ENCODE measurements at places on chromosomes 13 and 19.

GRCh38 chr19:47228168-47228936 is 2.6 kb downstream of the BBC3 start:
- no peak for DNase-seq

DNA sequence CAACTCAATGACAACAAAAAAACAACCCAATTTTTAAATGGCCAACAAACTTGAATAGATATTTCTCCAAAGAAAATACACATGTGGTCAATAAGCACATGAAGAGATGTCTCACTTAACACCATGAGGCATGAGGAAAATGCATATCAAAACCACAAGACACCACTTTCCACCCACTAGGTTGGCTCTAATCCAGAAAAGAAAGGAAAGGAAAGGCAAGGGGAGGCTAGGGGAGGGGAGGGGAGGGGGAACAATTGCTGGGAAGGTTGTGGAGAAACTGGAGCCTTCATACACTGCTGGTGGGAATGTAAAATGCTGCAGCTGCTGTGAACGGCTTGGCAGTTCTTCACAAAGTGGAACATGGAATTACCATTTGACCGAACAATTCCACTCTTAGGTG is 854.3 kb downstream of the UQCRFS1 start:
- no peak for DNase-seq

DNA sequence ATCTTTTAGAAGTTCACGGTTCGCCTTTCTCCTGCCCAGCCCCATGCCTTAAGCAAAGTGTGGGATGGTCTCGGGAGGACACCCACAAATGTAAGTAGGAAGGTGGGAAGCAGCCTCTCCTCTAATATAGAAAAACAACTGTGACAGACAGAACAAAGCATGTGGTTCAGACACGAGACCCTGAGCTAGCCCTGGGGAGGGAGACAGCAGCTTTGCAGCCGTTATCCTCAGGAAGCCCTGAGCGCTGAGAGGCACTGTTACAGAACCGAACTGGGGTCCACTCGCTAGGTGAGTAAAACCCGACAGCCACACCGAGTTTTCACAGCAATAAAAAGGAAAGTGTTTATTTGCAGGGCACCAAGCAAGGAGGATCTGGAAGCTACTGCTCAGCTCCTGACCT is 210.6 kb downstream of the UQCRFS1 start:
- DNase-seq, result no peak

- DNase-seq, result no peak
Measured at GRCh38 chr19:32895384-32895783, 25.8 kb upstream of the SLC7A9 start.

DNA sequence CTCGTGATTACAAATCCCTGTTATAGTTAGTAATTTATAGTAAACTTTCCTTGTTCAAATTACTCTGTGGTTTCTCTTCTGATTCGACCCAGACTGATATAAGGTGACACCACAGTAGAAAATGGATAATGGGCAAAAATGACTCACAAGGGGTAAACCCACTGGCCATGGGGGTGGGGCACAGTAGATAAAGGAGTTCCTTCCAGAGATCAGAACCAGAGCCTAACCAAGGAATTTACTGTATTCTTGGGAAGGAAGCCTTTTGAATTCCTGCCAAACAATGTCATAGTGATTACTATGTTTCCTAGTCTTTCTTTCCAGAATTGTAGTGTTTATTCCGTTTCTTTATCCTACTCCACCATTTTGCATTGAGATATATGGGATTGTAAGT is 21.9 kb downstream of the MIR17HG start:
- no peak for DNase-seq

DNA sequence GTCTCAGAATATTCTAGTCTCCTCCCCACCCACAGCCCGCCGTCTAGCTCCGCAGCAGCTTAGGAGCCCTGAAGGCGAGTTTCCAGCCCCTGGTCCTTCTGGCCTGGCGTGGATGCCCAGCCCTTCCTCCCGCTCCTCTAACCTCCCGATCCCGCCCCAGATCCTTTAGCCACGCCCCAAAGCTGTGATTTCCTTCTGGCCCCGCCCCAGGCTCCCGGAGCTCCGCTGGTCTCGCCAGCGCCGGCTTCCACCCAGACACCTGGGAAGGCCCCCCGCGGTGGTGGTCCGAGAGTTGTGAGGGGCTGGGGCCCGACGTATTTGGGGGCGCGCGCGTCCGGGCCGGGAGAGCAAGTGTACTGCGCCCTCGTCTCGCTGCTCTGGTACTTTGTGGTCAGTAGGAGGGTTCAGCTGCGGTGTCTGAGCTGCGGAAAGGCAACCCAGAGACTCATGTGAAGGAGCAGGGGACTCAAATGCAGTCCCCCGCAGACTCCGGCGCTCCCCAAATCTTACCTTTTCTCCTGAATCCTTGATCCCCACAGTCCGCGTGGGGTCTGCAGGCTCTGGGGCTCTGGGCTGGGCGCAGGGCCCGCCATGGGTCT is at the start of gene CGB7:
CGB7 (minus strand) TSS at position 114 of the 599 bp plus-strand sequence. CDS start 2,374 bp downstream, outside the sequence.
- no peak for DNase-seq

- no peak for DNase-seq
Measured at GRCh38 chr19:17908244-17908643, 24.6 kb upstream of the CCDC124 start.

GRCh38 chr13:103436057-103436654 is 369.9 kb upstream of the SLC10A2 start:
- DNase-seq, result no peak

GRCh38 chr13:27280009-27280656 is 9.5 kb downstream of the RASL11A start:
- DNase-seq, result no peak

GRCh38 chr13:71255633-71256032 is 611.4 kb downstream of the DACH1 start:
- DNase-seq, result no peak

GRCh38 chr19:43489979-43490599 is 14.5 kb downstream of the PHLDB3 start:
- DNase-seq, result no peak

DNA sequence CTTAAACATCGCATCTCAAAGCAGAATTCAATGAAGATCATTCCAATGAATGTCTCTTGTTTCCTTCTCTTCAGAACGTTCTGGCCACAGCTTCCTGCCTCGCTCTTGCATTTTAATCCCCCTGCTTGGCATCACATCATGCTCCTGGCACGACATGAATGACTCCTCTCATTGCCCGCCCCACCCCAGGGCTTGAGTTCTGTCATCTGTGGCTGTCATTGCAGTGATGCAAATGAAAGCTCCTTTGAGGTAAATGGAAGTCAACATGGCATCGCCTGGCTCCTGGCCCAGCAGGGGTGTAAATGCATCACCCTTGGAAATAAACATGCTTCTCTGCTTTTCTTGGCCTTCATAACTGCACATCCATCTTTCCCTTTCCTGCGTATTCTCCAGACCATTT is 48.6 kb downstream of the SCEL start:
- peak; percentile 85 for DNase-seq

DNA sequence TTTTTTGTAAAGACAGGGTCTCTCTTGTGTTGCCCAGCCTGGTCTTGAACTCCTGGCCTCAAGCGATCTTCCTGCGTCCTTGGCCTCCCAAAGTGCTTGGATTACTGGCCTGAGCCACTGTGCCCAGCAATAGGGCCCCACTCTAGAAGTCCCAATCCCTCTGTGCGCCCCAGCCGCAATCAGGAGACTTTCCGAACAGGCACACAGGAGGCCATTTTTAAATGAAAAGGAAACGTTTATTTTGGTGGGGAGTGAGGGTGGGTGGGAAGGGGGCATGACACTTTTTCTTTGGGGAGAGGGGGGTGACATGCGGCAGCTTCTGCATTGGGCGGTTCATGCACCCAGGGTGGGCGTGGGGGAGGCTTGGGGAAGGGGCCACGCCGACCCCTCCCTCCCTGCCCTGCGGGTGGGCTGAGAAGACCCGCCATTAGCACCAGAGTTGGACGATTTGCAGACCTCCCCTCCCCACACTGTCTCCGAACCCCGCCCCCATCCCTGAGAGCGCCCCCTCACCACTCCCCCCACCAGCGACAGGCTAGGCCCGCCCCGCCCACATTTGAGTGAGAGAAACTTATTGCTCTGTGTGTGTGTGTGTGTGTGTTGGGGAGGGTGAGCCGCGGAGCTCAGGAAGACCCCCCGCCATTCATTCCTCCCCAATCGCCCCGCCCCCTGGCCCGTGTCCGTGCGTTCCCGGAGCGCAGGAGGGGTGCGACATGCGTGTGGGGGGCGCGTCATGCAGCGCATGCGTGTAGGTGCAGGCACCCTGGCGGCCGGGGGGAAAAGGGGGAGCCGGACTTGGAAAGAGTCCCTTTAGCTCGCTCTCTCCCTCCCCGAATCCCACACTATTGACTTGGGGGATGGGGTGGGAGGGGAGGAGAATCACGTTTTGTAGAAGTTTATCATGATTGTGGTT is 17.2 kb downstream of the KCNC3 start:
- no peak for DNase-seq

DNA sequence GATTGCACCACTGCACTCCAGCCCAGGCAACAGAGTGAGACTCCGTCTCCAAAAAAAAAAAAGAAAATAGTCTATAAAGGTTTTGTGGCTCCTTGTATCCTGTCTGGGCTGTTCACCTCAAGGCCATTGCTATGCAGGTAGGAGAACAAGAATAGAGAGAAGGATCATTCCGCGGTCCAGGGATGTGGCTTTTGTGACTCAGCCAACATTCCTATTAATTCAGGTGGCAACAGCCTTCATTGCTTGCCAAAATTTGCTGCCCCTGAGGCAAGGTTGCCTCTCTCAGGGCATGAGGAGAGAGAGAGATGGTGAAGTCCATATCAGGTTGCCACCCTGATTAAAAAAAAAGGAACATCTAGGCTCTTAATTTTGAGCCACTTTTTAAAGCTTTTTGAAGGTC is 8.0 kb downstream of the ZNF551 start:
- DNase-seq, result no peak

DNA sequence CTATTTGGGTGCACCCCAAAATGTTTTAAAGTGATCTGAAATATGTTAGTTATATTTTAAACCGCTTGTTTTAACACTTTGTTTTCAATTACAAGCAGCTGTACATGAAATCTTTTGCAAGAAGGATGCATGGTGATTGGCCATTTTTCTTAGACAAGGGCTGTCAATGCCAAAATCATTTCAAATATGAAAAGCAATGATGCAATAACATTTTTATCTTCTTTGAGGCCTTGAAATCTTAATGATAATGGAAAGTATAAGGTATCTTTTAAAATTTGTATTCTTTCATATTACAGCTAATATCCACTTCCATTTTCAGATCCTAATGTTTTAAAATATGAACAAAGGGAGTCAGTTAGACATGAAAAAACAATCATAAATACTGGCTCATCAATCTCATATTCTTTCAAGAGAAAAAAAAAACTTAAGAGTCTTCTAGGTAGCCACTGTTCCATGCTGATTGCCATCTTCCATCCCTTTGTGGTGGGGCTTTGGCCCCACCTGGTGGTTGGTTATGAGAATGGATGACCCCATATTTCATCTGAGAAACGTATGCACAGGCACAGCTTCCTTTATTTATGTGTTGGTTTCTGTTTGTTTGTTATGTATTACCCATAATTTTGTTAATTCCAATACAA is 330.3 kb upstream of the MIR17HG start:
- peak; percentile 22 for DNase-seq

DNA sequence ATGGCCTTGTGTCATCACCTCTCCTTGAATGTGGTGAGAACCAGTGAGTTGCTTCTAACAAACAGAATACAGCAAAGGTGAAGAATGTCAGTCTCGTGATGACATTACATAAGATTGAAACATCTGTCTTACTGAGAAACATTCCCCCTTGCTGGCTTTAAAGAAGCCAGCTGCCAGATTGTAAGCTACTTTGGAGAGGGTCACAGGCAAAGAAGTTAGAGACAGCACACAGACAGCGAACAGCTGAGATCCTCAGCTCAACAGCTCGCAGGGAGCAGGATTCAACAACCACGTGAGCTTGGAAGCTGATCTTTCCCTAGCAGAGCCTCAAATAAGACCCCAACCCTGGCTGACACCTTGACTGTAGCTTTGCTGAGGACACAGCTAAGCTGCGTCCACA is 367.9 kb downstream of the LIG4 start:
- no peak for DNase-seq

DNA sequence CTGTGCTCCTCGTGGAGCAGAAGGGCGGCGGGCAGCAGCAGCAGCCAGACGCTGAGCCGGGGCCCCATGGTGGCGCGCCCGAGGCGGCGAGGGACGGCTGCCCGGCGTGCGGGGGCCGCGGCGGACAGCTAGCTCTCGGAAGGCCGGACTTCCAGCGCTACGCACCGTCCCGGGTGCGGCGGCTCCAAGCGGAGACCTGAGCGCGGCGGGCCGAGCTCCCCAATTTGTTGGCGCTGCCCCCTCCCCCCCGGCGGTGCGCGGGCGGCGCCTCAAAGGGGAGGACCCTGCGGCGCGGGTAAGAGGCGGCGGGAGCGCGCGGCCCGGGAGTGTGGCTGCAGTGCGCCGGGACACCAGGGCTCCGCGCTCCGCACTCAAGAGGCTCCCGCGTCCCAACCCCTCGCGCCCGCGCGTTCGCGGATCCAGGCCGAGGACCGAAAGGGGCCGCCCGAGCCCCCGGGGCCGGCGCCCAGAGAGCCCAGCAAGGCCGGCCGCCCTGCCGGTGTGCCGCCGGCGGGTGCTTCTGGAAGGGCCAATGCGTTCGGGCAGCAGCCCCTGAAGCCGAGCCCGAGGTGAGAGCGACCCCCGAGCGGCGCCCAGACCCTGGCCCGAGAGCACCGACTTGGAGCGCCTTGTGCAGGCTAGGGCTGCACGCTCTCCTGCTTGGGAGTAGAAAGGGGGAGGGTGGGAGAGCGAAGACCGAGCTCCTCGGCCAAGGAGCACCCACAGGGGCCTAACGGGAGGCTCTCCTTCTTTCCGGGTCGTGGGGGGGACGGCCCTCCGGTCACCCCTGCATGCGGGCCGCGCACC is at the start of the genes COL4A1 and COL4A2:
COL4A1 (minus strand) TSS at position 198 of the 807 bp plus-strand sequence; CDS start at position 68, 130 bp downstream.
COL4A2 (plus strand) TSS at position 325 of the 807 bp plus-strand sequence. CDS start 620 bp downstream, outside the sequence.
- no peak for DNase-seq

- no peak for DNase-seq
Measured at GRCh38 chr19:39112338-39112890, 13.2 kb upstream of the PAK4 start.

GRCh38 chr19:49924004-49924880 is 4.8 kb upstream of the ATF5 start:
- DNase-seq, result no peak

- no peak for DNase-seq
Measured at GRCh38 chr19:56333506-56333905, 18.9 kb upstream of the ZSCAN5A start.

GRCh38 chr13:28705461-28706083 is 13.2 kb downstream of the SLC46A3 start:
- no peak for DNase-seq

DNA sequence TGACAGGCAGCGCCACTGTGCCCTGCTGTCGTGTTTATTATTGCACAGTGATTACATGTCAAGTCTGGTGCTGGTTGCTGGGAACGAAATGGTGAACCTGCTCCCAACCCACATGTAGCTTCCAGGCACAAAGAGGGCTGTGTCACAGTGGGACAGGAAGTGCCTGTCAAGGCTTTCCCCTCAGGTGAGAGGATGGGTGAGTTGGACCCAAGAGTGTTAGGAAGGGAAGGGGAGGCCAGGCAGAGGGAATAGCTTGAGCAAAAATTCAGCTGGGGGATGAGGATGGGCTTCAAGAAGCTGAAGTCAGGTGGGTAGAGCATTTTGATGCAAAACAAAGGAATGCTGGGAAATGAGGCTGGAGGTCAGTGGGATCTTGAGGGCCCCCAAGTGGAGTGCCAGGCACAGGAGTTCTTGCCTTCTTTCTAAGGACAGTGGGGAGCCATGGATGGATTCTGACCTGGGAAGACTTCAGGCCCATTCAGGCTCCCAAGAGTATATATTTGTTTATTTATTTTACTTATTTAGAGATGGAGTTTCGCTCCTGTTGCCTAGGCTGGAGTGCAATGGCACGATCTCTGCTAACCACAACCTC is 8.5 kb upstream of the QTRT1 start:
- no peak for DNase-seq

Data from NCI-H1048 (cell line).